Activated CD4-positive, alpha-beta T cell treated with anti-CD3 and anti-CD28 coated beads, Interleukin-2, amount 10 ng/mL, durations not matched to agents 7 days and 5 days (primary cell): ENCODE measurements at places on chromosomes 11 and 22.

DNA sequence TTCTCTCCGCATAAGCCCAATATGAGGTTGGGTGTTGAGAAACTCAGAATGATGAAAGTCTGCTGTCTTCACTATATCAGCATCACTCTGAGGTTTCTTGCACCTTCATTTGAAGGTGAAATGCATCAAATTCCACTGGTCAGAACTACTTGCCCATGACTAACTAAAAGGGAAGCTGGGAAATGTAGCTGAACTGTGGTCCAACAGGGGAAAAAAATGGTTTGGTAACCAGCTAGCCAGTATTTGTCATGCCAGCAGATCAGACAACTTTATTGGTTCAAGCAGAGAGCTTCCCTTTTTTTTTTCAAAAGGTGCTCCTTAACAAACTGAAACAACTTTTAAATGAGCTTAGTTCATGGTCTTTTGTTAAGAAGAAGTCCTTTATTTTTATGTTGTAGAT lies 14.2 kb upstream of the PIK3C2A start:
- no peak for DNase-seq

- no peak for DNase-seq
Observed at GRCh38 chr11:15371533-15371932, 256.8 kb downstream of the INSC start.

GRCh38 chr11:99019696-99020095 lies 1.1 kb upstream of the CNTN5 start:
- no peak for DNase-seq

- no peak for DNase-seq
Observed at GRCh38 chr11:67242548-67242947, 23.7 kb upstream of the GRK2 start.

DNA sequence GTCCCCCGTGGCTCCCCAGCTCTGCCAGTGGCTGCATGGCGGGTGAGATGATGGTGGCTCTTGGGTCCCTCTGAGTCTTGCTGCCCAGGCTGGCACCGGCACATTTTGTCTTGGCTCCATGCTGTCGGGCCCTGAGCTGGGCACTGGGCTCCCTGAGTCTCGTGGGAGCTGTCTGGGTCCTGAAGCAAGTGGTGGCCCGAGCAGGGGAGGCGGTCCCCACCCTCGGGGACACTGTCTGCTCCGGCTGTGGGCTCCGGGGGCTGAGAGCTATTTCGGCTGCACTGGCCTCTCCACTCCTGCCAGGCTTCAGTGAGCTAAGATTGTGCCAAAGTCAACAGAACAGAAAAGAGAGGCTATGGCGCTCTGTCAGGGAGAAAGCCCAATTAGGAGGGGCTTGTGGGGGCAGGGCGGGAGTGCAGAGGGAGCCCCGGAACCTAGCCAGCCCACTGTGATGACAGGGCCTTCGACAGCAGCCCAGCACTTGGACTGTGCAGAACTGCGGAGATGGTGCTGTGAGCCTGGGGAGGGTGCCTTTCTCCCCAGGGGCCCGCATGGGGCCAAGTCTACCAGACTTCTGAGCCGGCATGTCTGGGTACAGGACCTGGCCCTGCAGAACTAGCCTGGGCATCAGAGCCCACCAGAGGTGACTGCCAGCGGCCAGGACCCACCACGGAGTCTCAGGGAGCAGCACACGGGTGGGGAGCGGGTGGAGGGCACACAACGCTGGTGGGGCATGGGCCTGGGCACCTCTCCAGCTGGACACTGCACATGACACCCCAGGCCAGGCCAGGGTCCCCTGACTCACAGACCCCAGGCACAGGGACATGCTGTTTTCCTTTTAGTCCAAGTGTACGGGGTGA lies 38.0 kb downstream of the RTN4R start:
- no peak for DNase-seq

DNA sequence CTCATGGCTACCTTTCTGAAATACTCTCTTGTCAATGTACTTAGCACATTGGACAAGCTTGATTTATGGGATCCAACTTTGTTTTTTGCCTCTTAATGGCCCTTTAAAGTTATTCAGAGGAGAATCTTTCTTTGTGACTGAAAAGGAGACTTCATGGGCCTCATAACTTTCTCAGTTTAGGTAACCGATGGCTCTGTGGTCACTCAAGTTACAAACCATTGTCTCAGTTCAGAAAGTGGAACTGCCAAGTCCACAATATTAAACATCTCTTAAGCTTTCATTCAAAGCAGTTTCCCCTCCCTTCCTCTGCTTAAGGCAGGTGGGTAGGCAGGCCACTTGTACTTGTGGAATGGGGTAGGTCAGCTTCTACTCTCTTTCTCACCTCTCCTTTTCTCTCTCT lies 12.3 kb upstream of the ARL14EP start:
- no peak for DNase-seq

DNA sequence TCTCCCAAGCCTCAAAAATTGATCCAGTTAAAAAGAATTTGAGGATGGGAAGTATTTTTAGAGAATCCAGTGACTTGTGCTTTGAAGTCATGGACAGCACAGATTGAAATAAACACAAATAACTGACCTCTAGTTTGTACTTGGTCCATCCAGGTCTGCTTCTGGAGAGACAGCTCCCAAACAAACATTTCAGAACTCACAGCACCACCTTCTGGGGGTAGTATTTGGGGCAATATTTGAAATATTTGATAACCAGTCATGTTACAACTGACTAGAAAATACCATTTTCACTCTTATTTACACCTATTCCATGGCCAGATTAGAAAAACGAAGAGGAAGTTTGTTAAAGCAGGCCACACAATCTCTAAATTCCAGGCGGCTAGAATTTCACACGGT lies 56.2 kb downstream of the CTSC start:
- no peak for DNase-seq

DNA sequence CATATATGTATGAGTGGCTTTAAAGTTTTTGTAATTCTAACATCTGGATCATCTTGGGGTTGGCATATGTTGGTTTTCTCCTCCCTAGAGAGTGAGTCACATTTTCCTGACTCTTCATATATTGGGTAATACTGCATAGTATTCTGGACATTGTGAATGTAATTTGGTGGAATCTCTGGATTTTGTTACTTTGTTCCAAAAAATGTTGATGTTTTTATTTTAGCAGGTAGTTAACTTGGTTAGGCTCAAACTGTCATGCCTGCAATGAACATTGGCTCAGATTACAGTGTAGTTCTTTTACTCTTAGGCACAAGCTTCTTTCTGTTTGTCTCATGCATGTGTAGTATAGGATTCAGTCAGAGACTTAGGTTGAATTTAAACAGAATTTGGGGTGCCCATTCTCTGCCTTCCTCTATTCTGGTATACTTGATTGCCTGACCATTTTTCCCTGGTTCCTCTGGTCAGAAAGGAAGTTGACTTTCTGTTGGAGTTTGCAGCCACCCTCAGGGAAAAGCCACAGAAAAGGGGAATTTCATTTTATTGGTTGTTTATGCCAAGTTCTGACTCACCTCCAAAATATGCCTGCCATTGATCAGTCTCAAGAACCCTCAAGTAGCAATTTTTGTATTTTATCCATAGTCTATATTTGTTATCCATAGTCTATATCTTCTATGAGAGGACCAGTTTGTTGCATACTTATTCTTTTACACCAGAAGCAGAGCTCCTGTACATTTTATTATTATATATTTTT lies 151.7 kb downstream of the UVRAG start:
- no peak for DNase-seq

GRCh38 chr11:73147771-73148681 lies 5.9 kb upstream of the FCHSD2 start:
- no peak for DNase-seq

- no peak for DNase-seq
Observed at GRCh38 chr11:113073290-113073953, 112.2 kb downstream of the NCAM1 start.

GRCh38 chr11:86499723-86500129 lies 125.0 kb downstream of the CCDC81 start:
- no peak for DNase-seq

DNA sequence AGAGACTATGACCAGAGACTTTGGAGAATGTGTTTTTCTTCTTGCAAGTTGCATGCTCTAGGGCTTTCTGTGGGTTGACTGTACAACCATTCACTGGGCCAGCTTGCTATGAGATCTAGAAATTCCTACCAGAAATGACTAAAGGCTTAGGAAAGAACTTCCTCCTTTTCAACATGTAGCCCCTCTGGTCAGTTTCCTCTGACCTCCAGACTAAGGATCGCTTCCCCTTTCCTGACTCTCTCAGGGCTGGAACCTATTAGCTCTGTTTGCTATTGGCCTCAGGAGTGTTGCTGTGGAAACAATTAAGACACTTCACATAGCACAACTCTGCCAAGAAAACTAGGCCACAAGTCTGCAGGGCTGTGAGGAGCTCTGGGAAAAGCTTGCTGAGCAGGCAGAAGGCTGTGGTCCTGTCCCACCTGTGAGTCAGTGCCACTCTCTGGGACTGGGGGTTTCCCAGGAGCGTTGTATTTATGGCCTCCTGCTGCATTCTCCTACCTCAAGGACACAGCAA lies 10.7 kb downstream of the CRY2 start:
- DNase-seq: no peak

GRCh38 chr11:65420979-65421793 lies 1.4 kb upstream of the NEAT1 start:
- DNase-seq: peak; percentile 94

GRCh38 chr22:17060126-17060525 lies 24.7 kb upstream of the IL17RA start:
- no peak for DNase-seq

- DNase-seq: no peak
Observed at GRCh38 chr11:95736809-95737208, 52.8 kb downstream of the FAM76B start.

DNA sequence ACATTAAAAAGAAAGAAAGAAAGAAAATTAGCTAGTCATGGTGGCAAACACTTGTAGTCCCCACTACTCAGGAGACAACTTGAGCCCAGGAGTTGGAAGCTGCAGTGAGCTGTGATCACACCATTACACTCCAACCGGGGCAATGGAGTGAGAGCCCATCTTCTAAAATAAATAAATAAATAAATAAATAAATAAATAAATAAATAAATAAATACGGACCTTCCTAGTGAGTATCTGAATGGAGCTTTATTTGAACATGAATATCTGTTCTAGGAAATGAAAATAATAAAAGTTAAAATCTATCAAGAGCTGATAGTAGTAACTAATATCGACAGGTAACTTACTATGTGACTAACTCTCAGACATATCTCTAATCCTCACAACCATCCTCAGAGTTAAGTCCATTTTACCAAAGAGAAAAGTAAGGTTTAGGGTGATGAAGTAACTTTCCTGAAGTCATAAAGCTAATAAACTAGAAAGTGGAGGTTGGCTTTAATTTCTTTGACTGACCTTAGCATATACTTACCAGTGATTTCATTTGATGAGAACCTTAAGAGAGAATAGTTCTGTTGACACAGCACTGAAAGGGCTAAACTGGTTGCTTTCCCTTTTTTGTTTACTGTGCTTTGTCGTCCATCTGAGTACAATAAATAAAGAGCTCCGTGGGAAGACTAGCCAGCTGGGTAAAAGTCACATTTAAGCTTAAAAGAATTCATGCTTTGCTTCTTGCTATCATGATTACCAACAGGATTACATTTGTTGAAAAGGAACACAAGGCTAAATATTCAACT lies 22.4 kb downstream of the ENTHD1 start:
- DNase-seq: no peak

DNA sequence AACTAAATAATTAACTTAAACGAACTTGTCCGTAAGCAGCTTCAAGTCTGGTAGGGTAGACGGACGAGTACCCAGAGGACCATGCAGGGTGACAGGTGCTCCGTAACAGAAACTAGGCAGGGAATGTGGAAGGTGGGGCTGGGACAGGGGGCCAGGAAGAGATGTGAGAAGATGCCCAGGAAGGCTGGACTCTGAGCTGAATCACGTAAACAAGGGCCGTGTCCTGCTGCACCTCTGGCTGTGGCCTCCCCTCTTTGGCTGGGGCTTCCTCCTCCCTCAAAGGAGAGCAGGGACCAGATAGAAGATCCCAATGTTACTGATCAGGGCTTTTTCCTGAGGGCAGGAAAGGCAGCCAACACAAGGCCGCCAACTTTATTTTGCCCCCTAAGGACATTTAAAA lies 47.9 kb downstream of the PACSIN2 start:
- DNase-seq: no peak

DNA sequence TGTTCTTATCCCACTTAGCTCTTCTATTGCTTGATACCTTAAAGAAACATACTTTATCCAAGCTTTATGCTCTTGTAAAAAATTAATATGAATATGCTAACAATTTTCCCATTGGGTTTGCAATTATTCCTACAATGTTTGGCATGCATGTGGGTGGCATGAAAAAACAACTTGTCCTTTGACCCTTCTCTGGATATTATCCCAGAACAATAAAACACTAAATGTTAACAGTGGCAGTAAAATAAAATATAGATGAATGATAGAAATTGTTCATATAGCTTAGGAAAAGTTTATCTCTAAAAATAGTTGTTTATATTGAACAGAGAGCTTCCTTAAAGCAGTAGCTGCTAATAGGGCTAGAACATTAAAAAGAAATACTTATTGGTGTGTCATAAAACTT lies 860.5 kb upstream of the LRRC4C start:
- DNase-seq: no peak

- no peak for DNase-seq
Observed at GRCh38 chr22:24198682-24199052, 17.4 kb downstream of the SUSD2 start.

DNA sequence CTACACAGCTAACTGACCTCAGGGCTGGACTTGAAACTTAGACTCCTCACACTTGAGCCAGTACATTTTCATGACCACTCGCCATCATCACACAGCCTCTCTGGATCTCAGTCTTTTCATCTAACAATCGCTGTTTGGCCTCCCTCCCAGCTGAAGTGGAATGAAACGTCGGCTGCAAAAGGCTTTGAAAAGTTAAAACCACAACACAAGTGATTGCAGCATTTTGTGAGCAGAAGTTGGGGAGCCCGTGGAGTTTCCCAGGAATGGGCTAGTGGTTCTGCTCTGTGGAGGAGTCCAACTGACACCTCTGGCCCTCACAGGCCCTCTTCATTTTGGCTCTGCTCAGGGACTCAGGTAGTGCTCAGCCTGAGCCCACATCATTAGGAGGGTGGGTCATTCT lies 35.9 kb upstream of the TRIM29 start:
- DNase-seq: no peak

- no peak for DNase-seq
Observed at GRCh38 chr11:11482730-11483129, 129.7 kb upstream of the CSNK2A3 start.

DNA sequence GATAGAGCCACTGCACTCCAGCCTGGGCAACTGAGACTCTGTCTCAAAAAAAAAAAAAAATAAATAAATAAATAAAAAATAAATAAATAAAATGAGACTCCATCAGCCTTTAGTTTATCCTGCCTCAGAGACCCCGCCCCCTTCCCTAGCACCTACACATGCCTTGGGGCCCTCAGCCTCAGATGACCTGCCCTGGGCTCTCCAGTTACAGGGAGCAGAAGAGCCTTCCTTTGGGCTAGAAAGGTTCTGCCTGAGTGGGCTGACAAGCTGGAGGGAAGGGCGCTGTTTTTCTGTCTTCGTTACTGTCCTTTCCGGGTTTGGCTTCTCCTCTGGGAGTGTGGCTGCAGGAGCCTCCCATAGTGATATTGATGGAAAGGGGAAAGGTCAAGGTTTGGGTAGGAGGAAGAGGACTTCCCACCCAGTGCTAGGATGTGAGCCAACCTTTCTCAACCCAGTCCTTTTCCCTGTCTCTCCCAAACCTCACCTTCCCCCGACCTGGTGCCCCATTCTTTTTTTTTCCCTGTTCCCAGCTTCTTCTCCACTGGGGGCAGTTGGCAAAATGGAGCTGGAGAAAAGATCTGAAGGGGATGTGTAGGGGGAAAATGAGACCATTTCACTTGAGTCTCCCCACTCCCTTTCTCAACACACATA lies 1.5 kb upstream of the SF3B2 start:
- DNase-seq: no peak
